Stimulated activated memory B cell treated with anti-CD40 and anti-IgM and Interleukin-4, amounts not matched to agents 10 μg/mL and 1 μg/mL and 100 μg/mL, for 72 hours (primary cell): ENCODE measurements at places on chromosomes 16 and 17.

DNA sequence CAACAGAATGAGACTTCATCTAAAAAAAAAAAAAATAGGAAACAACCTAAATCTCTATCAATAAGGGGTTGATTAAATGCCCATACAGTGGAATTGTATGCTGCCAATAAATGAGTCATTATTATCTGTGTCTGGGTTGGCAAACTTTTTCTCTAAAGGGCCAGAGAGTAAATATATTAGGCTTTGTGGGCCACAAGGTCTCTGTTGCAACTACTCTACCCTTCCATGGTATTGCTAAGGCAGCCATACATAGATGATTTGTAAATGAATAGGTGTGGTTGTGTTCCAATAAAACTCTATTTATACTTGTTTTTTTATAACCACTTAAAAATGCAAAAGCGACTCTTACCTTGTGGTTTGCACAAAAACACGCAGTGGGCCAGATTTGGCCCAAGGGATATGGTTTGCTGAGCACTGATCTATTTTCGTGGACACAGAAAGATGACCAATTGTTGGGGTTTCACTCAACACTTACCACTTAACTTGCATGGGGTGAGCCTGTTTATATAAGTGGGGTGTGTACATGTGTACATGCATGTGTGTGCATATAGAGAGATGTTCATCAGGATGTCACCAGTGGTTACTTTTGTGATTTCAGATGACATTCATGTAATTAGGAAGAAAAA lies 12.4 kb upstream of the IL4R start:
- ATAC-seq: no peak

GRCh38 chr16:30377050-30377811 lies 2.6 kb downstream of the MYL11 start:
- no peak for ATAC-seq

GRCh38 chr17:66580184-66580955 lies 254.5 kb upstream of the CACNG5 start:
- ATAC-seq: no peak

GRCh38 chr17:1560101-1560857 lies 2.3 kb downstream of the PITPNA start:
- no peak for ATAC-seq

- ATAC-seq: peak; percentile 73
Measured at GRCh38 chr17:43917348-43918025, 10.2 kb upstream of the MPP2 start.

DNA sequence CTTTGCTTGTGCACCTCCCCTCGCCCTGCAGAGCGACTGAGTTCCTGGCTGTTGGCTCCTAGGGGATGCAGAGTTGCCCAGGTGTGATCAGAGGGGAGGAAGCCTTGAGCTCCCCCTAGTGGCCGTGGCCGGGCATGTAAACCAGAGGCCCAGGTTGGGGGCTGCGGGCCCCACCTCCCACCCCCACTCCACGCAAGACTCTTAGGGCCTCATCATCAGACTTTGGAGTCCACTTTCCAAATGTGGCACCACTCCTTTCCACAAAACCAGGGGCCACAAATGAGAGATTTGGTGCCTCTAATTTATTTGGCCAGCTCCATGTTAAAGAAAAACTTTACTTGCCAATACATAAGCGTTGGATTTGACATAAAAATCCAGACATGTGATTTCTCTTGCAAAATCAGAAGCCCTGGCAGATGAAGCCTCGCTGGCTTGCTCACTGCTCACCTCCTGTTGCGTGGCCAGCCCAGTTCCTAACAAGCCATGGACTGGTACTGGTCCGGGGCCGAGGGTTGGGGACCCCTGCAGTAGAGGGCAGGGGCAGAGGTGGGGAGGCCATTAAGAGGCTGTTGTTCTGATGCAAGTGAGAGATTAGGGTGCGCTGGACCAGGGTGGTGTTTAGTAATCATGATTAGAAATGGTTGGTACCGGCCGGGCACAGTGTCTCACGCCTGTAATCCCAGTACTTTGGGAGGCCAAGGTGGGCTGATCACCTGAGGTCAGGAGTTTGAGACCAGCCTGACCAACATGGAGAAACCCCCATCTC lies 28.7 kb upstream of the GAS7 start:
- ATAC-seq: no peak

- ATAC-seq: peak; percentile 85
Measured at GRCh38 chr17:47802341-47803022, 19.1 kb downstream of the OSBPL7 start.

- no peak for ATAC-seq
Measured at GRCh38 chr16:4454623-4455022, 19.8 kb downstream of the NMRAL1 start.

GRCh38 chr16:25176136-25176535 lies 40.6 kb upstream of the AQP8 start:
- ATAC-seq: no peak

- ATAC-seq: no peak
Measured at GRCh38 chr17:39678340-39679116, 9.3 kb downstream of the PGAP3 start.

- no peak for ATAC-seq
Measured at GRCh38 chr17:36017799-36018198, at the start of gene CCL23. CCL23 (minus strand) TSS chr17:36017972; CDS start chr17:36017897, 75 bp downstream.

- no peak for ATAC-seq
Measured at GRCh38 chr17:27499451-27500265, 43.4 kb downstream of the KSR1 start.
